ENCODE measurements at places on chromosomes 5 and 9. TPM values are rescaled to one million over a fixed set of nuclear protein-coding genes. Genes with fewer than 3 reads are reported as not detected.

PTPA gene
- 114 TPM for total RNA-seq

PAIP1 gene
- total RNA-seq, result 74.2 TPM

IL13 gene
- total RNA-seq, result not detected

AHRR gene
- total RNA-seq, result 4.5 TPM

EQTN gene
- total RNA-seq, result not detected

ZNF366 gene
- 1.9 TPM for total RNA-seq

SPZ1 gene
- not detected for total RNA-seq

C5orf58 gene
- total RNA-seq, result not detected

CENPK gene
- total RNA-seq, result 6.3 TPM

SLC46A2 gene
- total RNA-seq, result not detected

KIAA1958 gene
- 1.0 TPM for total RNA-seq

TAS2R1 gene
- not detected for total RNA-seq

INSL6 gene
- not detected for total RNA-seq

AGXT2 gene
- total RNA-seq, result not detected

HRCT1 gene
- total RNA-seq, result 2.6 TPM

ANKRD33B gene
- total RNA-seq, result 2.1 TPM

GRCh38 chr9:95504053-95504963, 12.5 kb downstream of the PTCH1 start:
- DNase-seq, result no peak

DNA sequence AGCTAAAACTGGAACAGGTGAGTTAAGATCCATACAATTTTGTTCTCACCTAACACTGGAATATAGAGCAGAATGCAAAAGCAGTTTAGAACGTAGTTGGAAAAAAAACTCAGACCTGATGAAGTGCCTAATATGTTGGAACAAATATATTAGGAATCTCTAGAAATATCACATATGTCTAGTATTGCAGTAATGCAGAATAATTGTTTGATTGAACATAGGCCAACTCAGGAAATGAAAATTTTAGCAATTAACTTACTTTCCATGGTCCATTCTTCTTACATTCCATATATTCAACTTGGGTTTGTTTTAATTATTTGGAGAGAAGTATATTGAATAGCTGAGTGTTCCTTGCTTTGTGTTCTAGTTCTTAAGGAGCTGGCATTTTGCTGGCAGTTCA, 111.8 kb upstream of the ADAMTSL1 start:
- DNase-seq, result no peak

- DNase-seq, result no peak
Measured at GRCh38 chr5:79561525-79561893, 47.6 kb upstream of the HOMER1 start.

DNA sequence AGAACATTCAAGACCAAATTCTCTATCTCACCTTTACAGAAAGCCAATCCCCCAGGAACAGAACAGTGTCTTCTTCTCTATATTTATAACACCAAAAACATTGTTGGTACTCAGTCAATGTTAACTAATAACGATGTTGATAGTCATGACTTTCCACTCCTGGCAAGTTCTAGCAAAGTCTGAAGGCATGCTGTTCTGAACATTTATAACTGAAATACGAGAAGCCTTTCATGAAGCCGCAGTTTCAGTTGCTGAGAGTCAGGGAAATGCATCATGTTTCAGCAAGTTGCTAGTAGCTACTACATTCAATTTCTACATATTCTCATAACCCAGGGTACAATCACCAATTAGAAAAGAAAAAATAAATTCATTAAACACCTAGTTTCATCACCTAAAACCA, 301.4 kb downstream of the PDE4D start:
- DNase-seq, result no peak

GRCh38 chr5:122907276-122907675, 61.9 kb downstream of the SNX24 start:
- no peak for DNase-seq

DNA sequence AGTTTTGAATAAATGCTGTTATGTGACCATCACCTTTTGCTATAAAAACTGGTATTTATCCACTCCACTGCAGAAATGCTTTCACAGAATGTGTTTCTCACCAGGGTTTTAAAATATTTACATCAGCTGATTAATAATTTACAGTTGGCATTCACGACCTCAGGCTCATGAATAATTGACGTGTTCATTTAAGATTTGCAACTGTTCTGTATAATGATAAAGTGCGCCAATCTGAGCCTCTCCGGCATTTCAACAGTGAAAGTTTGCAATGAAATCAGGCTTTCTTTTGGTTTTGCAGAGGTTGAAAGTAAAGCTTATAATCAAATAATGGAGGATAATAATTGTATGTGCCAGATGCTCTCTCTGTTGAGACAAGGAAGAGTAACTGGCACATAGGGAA, 434.9 kb downstream of the ICE1 start:
- no peak for DNase-seq

- DNase-seq, result no peak
Measured at GRCh38 chr5:14667290-14667689, 2.8 kb downstream of the OTULIN start.

DNA sequence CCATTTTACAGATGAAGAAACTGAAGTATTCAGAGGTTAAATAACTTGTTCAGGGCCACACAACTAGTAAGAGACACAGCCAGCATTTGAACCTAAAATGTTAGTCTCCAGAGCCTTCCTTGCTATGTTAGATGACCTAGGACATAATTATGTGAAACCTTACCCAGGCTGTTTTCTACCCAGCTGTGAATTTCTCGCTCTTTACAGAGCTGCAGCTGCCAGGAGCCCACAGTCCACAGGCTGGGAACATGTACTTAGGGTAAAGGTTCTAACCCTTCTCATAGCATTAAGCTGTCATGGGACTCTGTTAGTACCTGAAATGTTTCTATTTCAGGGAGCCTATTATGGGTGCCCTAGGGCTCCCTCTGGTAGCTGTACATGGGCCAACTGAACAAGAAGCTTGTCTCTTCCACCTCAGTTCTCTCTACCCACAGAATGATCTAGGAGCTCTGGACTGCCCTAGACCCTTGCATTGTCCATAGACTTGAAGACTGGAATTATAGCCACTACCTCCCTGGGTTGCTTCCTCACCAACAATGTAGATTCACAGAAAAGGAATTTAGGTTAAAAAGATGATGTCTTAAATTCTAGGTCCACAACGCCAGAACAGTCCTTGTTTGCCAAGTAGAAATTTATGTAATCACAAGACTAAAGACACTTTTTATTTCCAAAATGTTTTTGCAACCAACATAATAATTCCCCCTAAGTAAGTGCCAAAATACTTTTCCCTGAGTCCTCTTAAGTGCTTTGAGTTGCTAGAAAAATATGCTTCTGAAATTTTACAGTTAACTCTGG, 262.9 kb downstream of the PIK3R1 start:
- DNase-seq, result no peak

DNA sequence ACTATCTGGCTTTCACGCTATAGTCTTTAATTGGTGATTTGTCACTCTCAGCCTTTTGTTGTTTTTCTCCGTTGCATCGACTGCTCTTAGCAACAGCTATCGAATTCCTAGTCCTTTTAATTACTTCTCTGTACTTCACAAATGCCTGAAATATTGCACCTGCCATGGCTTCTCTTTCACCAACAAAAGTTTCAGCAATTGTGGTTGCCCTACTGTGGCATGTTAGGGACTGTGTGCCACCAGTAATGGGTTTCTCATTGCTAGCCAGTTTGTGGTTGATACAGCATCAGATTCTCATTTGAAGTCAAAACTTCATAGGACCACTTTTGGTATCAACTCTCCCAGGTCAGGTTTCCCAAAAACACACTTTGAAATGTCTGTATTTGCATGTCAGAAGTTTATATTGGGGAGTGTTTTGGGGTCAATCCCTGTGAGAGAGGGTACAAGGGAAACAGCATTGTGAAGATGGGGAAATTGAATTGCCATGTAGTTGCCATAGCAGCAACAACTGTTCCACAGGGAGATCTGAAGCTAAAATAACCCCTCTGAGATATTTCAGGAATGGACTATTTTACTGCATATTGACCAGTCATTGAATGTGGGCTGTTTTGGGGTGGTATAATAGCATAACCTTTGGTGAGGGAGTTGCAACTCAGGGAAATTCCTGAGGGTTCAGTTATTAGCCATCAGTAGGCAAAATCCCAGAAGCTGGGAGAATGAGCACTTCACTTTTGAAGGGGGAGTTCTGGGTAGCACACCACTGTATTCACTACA, 99.2 kb downstream of the WDR70 start:
- DNase-seq, result no peak

DNA sequence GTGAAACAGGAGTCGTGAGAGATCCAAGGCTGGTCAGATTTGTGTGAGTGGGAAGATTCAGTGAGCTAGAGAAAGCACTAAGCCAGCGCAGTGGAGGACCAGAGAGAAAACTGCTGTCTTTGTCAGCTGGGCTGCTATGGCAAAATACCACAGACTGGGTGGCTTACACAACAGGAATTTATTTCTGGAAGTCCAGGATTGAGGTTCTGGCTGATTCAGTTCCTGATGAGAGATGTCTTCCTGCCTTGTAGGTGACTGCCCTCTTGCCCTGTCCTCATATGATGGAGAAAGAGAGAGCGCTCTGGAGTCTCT, 24.2 kb upstream of the ANKRD33B start:
- DNase-seq, result no peak

- no peak for DNase-seq
Measured at GRCh38 chr5:38135486-38136039, 122.8 kb upstream of the EGFLAM start.

DNA sequence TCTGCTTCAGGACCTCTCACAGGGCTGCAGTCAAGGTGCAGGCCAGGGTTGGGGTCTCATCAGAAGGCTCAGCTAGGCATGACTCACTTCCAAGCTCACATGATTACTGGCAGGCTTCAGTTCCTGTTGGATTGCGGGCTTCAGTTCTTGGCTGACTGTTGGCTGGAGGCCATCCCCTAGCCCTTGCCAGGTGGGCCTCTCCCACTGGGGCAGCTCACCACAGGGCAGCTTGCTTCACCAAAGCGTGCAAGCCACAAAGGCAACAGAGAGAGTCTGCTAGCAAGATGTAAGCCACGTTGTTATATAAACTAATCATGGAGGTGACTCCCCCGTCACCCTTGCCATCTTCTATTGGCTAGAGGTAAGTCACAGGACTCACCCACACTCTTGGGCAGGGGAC, 14.4 kb downstream of the CPLX2 start:
- no peak for DNase-seq

DNA sequence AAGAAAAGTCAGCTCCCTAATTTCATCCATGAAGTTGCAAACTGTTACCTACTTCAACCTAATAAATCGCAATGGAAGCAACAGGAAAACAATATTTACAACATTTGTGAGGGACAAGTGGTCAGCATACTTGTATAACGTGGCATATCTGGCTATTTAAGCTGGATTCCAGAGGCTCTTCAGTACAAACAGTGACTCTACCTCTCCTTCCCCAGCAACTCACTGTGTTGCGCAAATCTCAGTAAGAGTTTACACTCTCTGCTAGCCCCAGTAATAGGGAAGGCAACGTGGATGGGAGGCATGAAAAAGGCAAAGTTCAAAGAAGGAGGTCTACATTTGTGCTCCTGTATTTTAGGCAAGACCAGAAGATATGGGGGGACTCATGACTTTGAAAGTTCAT, 18.9 kb upstream of the SEMA5A start:
- DNase-seq, result no peak

DNA sequence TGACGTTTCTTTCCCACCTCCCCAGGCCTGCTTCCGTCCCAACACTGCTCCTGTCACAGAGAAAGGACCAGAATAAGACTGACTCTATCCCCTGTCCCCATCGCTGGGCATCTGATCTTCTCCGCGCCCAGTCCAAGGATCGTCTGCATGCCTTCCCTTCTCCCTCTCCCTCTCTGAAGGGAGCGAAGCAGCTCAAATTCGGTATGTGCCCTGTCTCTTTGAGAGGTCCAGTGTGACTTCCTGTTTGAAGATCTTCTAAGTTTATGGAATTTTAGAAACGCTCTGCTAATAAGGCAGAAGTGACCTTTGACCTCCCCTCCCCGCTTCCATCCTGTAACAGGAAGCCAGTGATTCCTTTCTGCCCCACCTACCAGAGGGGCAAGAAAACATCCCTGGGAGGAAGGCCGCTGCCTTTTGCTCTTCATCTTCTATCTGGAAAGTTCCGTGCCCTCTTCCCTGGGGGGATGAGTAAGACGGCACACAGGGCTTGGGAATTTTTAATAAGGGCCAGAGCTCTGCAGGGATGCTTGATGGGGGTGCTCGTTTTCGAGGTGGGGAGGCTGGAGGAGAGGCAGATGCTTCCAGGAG, 40.7 kb upstream of the RNU6ATAC start:
- no peak for DNase-seq

DNA sequence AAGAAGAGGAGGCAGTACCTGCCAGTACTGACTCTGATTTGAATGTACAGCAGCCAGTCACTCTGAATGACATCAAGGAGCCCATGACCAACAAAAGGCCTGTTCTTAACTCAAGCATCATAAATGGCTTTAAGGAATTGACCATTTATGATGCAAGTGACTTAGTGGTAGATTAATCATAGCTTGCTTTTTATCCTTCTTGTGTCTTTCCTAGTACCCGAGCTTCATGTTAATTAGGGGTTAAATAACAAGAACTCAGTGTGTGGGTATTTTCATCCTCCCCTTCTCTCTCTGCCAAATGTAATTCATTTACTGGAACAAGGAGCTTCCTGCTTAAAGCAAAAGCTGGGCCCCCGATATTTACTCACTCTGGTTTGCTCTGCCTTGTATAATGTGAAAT, 146.5 kb downstream of the UNC13B start:
- DNase-seq, result no peak

GRCh38 chr5:95562282-95562681, 7.4 kb downstream of the ARSK start:
- no peak for DNase-seq

GRCh38 chr9:101585740-101586139, 9.0 kb downstream of the PPP3R2 start:
- no peak for DNase-seq

DNA sequence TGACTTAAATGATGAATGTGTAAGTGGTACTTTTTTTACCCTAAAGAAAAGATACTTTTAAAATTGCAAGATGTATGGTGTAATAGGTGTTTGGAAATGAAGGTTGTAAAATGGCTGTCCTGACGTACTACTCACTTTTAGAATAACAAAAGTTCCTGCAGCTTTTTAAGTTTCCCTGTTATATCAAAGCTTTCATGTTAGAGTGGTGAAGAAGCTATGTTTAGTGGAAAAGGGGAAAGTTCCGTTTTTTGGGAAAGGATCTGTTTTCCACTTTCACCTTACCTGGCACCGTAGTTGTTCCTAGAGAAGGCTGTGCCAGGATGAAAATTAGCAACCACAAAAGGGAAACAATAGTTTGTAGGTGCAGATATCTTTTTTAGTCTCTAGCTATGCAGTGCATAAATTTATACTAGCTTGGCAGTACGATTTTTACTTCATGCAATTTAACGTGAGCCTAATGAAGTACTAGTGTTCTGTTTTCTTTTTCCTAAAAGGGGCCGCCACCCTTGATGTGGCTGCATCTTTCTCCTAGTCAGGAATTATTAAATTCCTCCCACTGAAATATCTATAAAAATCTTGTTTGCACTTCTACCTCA, 1.3 kb downstream of the TNPO1 start:
- no peak for DNase-seq

GRCh38 chr5:92470770-92471169, 1087.7 kb upstream of the ARRDC3 start:
- DNase-seq, result no peak

DNA sequence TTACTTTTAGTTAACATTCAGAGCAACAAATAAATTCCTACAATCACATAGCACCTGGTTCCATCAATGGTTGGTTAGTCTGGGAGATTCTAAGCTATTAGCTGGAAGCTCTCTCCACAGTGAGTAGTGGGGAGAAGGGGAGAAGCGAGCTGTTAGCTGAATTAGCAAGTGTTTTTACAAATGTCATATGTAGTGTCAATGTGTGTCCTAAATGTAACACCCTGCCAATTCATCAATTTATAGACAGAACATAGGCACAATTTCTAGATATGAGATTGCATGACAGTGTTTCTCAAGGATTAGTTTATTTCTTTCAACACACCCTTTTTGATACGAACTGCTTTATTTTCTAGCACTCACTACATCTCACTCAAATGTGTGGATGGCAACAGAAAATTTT, 349.0 kb downstream of the PDE4D start:
- no peak for DNase-seq
